T follicular helper cell (primary cell): ENCODE measurements at places on chromosomes 2 and 18.

GRCh38 chr2:24961903-24962302, 9.9 kb downstream of the DNAJC27 start:
- no peak for DNase-seq

- no peak for DNase-seq
Observed at GRCh38 chr2:225378984-225379383, 20.5 kb upstream of the NYAP2 start.

DNA sequence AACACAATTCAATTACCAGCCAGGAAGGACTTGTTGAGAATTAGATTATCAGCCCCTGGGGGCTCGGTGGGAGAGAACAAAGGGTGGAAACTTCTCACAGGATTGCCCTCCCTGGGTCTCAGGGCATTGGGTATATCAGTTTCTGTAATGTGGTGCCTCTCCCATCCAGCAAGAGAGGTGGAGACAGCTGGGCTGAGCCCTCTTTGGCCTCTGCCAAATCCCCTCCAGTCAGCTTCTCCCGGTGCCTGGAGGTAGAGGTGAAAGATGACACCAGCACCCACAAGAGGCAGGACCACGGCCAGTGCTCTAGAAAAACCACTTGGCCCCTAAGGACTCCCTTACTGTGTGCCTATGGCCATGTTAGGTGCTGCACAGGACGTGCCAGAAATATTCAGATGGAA, 179.7 kb downstream of the HAUS1 start:
- no peak for DNase-seq

DNA sequence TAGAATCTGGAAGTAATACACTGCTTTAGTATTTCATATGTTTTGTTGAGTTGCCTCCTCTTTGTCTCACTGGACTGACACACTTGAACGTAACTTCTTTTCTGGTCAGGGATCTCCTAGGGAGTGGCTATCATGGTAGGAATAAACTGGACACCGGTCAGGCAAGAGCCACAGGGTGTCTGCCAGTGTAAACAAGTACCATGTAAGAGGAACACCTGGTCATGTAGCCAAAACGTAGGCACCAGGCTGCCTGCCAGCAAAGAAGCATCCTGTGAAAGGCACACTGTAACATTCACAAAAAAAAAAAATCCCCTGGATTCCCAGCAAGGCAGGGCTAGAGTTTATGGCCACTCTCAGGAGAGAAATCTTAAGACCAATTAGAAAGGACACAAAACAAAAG, 372.8 kb upstream of the RND3 start:
- no peak for DNase-seq

DNA sequence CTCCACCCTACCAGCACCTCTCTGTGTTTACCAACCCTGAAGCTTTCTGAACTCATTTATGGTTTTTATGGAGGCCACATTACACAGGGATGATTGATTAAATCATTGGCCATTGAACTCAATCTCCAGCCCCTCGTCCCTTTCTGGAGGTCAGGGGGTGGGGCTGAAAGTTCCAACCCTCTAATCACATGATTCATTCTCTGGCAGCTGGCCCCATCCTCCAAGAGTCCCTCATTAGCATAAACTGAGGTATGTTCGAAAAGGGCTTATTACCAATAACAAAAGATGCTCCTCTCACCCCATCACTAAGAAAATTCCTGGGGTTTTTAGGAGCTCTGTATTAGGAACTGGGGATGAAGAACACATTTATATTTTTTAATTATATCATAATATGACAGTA, 92.3 kb downstream of the DIS3L2 start:
- DNase-seq: no peak

DNA sequence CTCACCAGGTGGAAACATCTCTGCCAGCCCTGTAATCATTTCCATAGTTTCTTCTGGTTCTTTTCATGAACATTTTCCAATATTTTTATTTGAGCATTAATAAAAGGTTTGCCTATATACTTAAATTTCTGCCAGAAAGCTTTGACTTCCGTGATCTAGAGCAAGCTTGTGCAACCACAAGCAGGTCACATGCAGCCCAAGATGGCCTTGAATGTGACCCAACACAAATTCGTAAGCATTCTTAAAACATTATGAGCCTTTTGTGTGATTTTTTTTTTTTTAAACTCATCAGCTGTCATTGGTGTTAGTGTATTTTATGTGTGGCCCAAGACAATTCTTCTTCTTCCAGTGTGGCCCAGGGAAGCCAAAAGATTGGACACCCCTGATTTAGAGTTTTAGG, 51.6 kb downstream of the NEDD4L start:
- DNase-seq: no peak

- DNase-seq: peak; percentile 64
Observed at GRCh38 chr2:6917071-6917760, at the start of gene RNF144A. RNF144A (plus strand) TSS chr2:6917412; CDS start chr2:6996927, 79,515 bp downstream.

GRCh38 chr2:26444236-26444635, 33.7 kb downstream of the OTOF start:
- no peak for DNase-seq

GRCh38 chr2:167814881-167815718, 432.3 kb downstream of the STK39 start:
- no peak for DNase-seq

GRCh38 chr18:51074605-51075004, 44.6 kb downstream of the SMAD4 start:
- DNase-seq: no peak

DNA sequence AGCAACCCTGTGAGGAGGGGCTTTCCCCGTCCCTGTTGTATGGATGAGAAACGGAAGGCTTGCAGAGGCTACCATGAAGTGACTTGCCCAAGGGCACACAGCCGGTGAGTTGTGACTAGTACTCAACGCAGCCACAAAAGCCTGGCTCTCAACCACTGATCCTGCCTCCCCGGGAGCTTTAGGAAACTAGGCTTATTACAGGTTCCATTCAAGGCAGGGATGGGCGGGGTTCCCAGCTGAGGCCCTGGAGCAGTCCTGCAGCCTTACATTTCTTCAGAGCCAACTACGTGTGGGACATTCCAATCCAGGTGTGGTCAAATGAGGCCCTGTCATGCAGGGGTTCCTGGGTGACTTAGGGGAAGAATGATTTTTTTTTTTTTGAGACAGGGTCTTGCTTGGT, 59.6 kb downstream of the MEX3C start:
- DNase-seq: no peak

DNA sequence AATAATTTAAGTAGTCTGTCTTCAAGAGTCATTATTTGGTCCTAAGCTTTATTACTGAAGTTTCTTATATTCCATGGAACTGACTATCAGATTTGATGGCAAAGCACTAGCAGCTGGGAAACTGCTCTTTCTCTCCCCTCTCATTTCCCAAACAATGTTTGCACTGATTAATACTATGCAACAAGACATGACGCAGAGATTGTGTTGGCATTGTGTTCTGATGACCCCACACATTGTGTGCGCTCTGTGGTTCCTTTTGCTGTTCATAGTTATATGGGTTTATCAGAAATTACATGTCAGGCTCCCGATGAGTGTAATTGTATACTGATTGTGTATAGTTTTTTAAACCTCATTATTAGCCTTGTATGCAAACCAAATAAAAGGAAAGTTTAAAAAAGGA, 331.6 kb upstream of the FANCL start:
- no peak for DNase-seq

- no peak for DNase-seq
Observed at GRCh38 chr18:25134861-25135260, 217.1 kb downstream of the ZNF521 start.

GRCh38 chr2:239012936-239013677, 165.2 kb downstream of the TWIST2 start:
- no peak for DNase-seq

- DNase-seq: no peak
Observed at GRCh38 chr2:240461471-240462072, 26.1 kb downstream of the GPC1 start.

DNA sequence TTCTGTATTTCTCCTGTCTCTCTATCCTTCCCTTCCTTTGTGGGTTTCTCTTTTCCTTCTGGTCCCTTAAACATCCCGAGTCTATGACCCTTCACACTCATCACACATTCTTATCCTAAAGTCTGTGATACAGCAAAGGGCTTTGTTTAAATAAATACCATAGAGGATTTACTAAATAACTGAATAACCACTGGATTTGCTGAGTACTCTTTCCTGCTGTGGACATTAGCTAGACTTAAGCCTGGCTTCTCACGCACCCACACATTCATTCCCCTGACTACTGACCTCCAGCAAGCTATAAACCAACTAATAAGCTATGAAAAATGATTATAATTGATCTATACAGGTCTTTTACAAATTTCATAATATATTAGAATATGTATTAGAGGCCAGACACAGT, 76.6 kb downstream of the COL4A3 start:
- no peak for DNase-seq

GRCh38 chr2:31901900-31902299, 108.9 kb downstream of the MEMO1 start:
- DNase-seq: no peak

- DNase-seq: no peak
Observed at GRCh38 chr2:224958873-224959272, 83.4 kb downstream of the DOCK10 start.

GRCh38 chr2:119943058-119943457, 69.8 kb upstream of the EPB41L5 start:
- DNase-seq: no peak

DNA sequence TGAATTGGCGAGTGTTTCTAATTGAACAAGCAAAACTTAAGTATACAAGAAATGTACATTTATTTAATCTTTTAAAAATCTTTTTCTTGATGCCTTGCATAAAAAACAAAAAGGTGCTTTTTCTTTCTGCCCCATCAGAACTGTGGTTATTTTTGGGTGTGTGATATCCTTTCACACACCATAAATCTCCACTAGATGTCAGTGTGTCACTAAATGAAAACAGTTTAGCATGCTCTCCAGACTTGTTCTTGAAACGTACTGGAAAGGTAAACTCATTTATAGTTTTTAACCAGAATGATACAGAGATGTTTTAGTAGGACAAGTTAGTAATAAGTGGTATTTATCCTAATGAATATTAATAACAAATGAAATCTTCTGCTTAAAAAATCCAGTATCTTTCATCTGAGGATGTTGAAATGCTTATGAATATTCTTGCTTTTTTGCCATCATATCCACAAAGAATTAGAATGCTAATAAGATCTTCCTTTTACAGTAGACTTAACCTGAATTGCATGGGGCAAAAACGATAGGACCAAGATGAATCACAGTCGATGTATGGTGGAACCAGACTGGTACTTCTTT, 96.8 kb downstream of the UBE2E3 start:
- no peak for DNase-seq

GRCh38 chr2:128326346-128326745, 7.7 kb upstream of the HS6ST1 start:
- no peak for DNase-seq

GRCh38 chr2:220278022-220278421, 650.6 kb downstream of the SLC4A3 start:
- DNase-seq: no peak

- DNase-seq: no peak
Observed at GRCh38 chr2:17912266-17912691, 33.8 kb downstream of the KCNS3 start.

DNA sequence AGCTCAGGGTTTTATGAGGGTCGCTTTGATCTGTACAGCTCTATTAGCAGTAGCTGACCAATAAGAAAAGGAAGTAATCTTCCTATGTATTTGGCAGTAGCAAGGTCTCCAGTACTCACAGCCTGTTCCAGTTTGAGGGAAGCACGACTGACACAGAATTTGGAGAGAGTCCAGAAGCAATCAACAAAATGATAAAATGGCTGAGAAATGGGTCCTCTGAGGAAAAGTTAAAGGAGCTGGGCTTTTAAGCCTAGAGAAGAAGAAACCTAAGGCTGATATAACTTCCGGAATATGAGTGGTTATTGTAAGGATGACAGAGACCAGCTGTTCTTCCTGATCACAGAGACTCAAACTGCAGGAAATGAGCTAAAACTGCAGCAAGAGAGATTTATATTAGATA, 382.8 kb downstream of the GPD2 start:
- no peak for DNase-seq

- DNase-seq: no peak
Observed at GRCh38 chr18:47737956-47738355, 192.5 kb downstream of the SMAD2 start.

DNA sequence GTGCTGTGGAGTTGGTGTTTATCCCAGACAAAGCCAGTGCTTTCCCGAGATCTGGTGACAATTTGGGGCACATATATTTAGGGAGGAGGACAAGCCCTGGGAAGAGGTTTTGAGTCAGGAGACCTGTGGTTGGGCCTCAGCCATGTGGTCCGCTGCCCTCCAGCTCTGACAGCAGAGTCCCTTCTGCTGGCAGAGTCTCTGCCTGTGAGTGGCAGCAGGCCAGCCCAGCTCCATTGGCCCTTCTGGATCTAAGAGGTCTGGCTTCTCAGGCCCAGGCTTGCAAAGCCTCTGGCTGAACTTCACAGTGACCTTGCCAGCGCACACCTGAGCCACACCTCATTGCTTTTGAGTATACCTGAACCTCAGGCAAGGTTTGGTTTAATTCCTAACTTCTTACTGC, 115.3 kb downstream of the BCL2L11 start:
- DNase-seq: no peak

- no peak for DNase-seq
Observed at GRCh38 chr18:62877411-62878221, 162.3 kb downstream of the PHLPP1 start.

GRCh38 chr2:173898996-173899395, 66.2 kb downstream of the SP3 start:
- DNase-seq: no peak

DNA sequence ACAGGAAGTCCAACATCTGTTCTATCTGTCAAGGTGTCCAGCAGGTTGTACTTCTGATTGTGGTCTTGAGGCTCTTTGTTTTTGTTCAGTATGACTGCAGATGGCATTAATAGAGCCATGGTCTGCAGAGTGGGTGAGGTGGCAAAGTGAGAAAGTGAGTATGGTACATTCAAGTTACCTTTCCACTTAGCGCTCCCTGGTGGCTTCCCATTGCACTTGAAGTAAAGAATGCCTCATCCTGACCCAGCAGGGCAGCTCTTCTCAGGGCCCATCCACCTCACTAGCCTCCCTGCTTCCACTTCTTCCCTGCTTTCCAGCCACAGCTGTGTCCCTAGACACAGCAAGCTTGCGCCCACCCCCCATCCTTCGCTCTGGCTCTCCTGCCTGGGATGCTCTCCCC, 148.0 kb upstream of the ALPP start:
- no peak for DNase-seq

- no peak for DNase-seq
Observed at GRCh38 chr2:60371681-60372080, 181.8 kb downstream of the BCL11A start.

DNA sequence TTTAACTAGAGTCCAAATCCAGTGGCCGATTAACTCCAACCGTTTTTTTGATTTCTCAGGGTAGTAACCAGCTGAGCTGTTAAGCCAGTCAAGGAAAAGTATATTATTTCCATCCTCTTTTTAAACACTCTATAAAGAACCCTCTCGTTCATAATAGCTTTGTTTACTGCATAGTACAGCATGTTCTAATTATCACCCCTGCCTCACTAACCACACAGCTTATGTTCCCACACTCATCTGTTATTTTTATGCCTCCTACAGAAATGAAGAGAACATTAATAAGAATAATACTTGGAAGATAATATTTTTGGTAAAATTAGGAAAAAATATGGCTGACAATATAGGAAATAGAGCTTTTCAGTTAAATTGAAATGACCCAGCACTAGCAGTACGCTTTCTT, 2132.8 kb upstream of the CELF4 start:
- no peak for DNase-seq
